ENCODE measurements at places on chromosomes 12 and 14. TPM values are rescaled to one million over a fixed set of nuclear protein-coding genes. Genes with fewer than 3 reads are reported as not detected.

GRCh38 chr12:16828891-16829290 is 222.9 kb upstream of the LMO3 start:
- no peak for DNase-seq

- DNase-seq, result no peak
Observed at GRCh38 chr12:46770501-46771183, 55.2 kb downstream of the SLC38A4 start.

NRL gene
- 1.5 TPM for total RNA-seq

DEPDC4 gene
- total RNA-seq, result 0.47 TPM

TDRD9 gene
- 4.8 TPM for total RNA-seq

Measured in left ventricle myocardium inferior (tissue), 1 donor.